ENCODE measurements at places on chromosomes 7 and 10.

DNA sequence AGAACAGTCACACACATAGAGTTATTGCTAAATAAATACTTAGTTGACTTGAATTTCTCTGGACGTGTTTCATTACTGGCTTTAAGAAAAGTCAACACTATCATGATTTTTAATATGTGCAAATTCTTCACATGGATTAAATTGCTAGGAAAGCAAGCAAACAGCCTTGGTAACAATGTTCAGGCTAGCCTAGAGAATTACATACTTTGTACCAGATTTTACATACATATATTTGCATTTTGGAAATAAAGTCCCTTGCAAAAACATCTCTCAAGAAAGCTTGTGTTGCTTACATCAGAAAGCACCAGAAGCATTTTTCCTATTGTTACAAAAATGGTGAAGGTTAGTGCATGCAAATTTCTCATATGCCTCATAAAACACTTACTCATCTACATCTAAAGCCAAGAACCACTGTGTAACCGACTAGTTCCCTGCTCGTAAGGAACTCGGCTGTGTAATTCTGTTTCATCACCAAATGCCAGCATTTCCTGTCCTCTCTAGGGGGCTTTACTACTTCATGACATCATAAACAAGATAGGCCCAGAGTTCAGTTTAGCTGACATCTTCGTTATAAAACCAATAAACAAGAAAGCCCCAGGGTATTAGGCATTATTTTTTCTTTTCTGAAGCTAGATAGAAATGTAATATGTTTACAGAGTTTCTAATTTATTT lies 87.8 kb downstream of the CFAP58 start:
- DNase-seq: no peak

- no peak for DNase-seq
Observed at GRCh38 chr7:121545418-121545817, 149.3 kb upstream of the FAM3C start.

DNA sequence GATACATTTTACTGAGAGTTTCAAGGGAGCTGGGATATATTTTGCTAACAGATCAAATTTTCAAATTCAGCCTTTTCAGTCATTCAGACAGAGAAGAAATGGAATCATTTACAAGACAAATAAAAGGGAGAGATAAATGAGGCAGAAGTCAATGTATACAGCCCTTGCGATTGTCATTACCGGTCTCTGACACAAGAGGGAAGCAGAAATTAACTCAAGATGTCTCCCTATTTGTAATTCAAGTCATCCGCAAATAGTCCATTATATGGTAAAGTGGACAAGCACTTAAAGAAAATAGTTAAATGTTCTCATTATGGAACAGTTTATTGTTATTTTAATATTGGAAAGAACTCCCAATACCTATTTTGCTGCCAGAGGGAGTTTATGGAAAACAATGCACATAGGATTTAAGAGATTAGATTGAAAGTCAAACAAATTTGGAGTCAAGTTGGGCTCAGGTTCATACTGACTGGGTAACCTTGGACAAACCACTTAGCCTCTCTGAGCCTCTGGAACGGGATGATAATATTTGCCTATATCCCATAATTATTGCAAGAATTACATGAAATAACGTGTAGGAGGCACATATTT lies 89.3 kb upstream of the PRKCQ start:
- no peak for DNase-seq

GRCh38 chr10:50472914-50473313 lies 150.8 kb downstream of the SGMS1 start:
- no peak for DNase-seq

DNA sequence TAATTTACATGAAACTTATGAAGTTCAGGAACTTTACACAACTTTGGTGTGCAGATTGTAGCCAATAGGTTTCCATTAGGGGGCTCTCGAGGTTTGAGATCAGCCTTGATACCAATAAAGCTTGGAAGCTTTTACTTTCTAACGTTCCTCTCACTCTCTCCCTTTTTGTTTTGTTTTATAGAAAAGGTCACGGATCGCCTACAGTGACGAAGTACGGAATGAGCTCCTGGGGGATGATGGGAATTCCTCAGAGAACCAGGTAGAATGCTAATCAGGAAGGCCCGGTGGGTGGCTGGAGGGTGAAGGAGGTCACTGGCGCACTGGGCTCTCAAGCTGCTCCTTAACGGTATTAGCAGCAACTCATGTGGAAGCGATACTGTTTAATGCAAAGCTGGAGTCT lies 79.9 kb downstream of the VTI1A start:
- DNase-seq: no peak

DNA sequence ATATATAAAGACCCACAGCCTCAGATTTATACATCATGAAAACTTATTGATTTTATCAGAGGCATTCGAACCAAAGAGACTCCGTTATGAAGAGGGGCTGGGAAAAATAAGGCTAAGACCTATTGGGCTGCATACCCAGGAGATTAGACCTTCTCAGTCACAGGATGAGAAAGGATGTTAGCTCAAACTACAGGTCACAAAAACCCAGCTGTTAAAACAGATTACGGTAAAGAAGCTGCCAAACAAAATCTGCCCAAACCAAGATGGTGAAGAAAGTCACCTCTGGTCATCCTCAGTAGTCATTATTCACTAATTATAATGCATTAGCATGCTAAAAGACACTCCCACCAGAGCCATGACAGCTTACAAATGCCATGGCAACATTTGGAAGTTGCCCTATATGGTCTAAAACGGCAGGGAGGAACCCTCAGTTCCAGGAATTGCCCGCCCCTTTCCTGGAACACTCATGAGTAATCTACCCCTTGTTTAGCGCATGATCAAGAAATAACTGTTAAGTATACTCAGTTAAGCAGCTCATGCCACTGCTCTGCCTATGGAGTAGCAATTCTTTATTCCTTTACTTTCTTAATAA lies 362.5 kb upstream of the PCDH15 start:
- DNase-seq: no peak

DNA sequence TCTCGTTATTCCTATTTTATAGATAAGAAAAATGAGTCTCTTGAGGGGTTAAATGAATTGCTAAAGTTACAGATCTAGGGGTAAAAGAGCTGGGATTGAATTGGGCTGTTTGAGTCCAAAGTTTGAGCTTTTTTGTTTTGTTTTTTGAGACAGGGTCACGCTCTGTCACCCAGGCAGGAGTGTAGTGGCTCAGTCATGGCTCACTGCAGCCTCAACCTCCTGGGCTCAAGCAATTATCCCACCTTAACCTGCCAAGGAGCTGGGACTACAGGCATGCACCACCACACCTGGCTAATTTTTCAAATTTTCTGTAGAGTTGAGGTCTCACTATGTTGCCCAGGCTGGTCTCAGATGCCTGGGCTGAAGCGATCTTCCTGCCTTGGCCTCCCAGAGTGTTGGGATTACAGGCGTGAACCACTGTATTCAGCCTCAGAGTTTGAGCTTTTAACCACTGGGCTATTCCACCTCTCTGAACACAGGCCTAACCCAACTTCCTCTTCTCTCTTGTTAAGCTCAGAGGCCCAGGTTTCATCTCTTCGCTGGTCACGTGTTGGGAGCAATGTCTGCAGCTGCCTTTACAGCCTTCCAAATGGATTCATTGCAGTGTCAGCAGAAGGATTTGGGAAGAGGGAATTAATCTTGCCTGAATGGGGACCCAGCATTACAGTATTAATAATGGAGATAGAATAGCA lies 8.0 kb downstream of the SUFU start:
- no peak for DNase-seq

DNA sequence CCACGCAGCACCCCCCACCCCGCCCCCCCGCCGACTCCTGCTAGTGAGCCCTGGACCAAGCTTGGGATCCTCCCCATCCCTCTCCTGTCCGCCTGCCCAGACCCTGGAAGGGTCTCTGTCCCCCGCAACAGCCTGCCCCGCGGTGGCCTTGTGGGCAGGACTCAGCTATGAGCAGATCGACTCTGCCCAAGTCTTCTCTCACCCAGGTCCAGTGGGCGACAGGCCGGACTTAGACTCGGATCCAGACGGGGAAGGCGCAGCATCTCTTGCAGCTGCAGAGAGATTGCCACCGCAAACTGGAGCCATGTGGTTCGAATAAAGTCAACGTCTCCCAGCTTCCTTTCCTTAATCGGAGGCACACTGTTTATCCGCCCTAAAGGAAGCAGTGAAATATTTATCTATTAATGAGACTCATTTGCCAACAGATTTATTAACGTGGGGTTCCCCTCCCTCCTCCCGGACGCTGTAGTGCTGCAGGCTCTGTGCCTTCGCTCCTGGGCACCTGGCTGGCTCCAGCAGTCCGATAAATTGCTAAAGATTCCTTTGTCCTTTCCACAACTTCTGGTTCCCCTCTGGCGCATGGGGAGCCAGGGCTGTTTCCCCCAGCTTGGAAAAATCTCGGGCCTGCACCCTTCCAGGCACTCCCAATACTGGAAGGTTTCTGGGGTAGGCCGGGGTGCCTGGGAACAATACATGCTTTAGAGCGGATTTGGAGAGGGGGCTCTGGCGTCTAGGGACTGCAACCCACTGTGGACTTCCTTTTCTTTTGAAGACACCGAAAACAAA lies 634 bp upstream of the HOXA7 start:
- peak; percentile 31 for DNase-seq

DNA sequence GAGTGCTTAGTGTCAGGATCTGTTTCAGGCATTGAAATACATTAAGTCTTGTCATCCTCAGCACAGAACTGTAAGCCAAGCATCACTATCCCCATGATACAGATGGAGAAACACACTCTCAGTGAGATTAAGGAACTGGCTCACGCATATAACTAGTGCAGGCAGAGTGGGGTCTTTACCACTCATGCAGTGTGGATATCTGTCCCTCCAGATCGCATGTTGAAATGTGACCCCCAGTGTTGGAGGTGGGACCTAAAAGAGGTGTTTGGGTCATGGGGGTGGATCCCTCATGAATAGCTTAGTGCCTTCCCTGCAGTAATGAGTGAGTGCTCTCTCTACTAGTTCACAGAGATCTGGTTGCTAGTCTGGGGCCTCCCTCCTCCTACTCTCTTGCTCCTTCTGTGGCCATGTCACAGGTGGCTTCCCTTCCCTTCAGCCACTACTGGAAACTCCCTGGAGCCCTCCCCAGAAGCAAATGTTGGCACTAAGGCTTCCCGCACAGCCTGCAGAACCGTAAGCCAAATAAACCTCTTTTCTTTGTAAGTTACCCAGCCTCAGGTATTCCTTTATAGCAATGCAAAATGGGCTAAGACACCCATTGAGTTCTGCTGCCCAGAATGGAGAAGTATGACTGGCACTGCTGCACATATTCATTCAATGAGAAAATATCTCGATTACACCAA lies 31.8 kb upstream of the MSMB start:
- no peak for DNase-seq

DNA sequence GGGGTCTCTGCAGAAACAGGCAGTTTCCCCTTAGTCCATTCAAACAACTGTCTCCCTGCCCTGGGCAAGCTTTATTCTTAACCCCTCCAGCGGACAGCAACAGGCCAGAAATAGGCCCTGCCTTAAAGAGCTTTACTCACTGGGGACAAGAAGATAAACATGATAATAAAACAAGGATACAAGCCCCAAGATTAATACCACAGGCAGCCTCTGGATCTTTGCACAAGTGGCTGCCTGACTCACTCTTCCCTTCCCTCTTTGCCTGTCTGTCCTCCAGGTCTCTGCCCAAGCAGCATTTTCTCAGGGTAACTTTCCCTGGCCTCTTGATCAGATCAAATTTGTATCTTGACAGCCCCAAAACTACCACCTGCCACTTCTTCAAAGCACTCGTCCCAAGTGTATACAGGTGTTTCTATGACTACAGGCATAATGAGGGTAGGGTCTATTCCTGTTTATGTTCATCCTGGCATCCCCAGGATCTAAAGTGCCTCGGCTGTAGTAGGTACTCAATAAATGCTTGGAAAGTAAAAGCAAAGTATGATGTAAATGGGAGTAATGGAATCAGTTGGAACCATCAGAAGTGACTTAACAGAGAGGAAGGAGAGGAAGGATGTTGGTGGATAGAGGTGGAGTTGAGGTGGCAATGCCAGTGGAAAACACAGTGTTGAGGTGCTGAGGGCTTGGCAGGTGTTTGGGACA lies 7.0 kb upstream of the CAMK2G start:
- no peak for DNase-seq

Data from left lung (tissue), 14 donors.